ENCODE measurements at places on chromosomes 1 and 21.

GRCh38 chr1:241542199-241542907 is 10.2 kb downstream of the KMO start:
- no peak for DNase-seq

DNA sequence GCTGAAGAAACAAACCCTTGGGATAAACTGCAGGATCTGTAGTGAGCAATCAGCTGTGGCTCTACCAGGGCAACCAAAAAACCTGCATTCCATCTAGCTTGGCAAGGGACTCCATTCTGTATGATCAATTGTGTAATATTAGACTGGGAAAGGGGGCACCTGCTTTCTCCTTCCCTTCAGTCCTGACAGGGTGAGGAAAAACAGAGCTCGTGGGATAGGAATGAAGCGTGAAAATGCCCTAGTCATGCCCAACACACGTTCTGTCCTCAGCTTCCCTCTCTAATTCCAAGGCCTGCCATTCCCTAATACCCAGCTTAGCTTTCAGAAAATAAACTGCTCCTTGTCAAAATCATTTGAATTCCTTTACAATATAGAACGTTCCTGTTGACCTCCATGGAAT is 442.3 kb downstream of the PLPP3 start:
- DNase-seq: no peak

GRCh38 chr1:230103306-230104173 is 36.5 kb downstream of the GALNT2 start:
- no peak for DNase-seq

- DNase-seq: no peak
Measured at GRCh38 chr1:156622581-156623297, 3.5 kb downstream of the HAPLN2 start.

- no peak for DNase-seq
Measured at GRCh38 chr21:33969581-33969980, 54.0 kb upstream of the ATP5PO start.

DNA sequence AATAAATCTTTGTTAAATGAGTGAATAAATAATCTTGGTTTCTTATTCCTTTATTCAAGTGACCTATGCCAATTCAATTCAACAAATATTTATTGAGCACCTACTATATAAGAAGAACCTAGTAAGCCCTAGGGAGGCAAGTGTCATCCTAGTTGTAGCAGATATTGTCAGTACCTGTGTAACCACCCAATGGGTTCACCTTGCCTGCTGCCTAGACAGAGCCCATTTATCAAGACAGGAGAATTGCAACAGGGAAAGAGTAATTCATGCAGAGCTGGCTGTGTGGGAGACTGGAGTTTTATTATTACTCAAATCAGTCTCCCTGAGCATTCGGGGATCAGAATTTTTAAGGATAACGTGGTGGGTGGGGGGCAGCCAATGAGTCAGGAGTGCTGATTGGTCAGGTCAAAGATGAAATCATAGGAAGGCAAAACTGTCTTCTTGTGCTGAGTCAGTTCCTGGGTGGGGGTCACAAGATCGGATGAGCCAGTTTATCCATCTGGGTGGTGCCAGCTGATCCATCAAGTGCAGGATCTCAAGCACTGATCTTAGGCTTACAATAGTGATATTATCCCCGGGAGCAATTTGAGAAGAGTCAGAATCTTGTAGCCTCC is 53.8 kb upstream of the KCNA3 start:
- no peak for DNase-seq

- no peak for DNase-seq
Measured at GRCh38 chr21:20883408-20883800, 114.8 kb upstream of the NCAM2 start.

GRCh38 chr21:33418691-33419090 is 15.5 kb downstream of the IFNGR2 start:
- DNase-seq: no peak
